ENCODE measurements at places on chromosomes 12 and 14.

- peak; percentile 33 for DNase-seq
Measured at GRCh38 chr12:3661028-3661427, 91.9 kb downstream of the CRACR2A start.

GRCh38 chr14:55349565-55349964 lies 62.1 kb downstream of the ATG14 start:
- DNase-seq = no peak

DNA sequence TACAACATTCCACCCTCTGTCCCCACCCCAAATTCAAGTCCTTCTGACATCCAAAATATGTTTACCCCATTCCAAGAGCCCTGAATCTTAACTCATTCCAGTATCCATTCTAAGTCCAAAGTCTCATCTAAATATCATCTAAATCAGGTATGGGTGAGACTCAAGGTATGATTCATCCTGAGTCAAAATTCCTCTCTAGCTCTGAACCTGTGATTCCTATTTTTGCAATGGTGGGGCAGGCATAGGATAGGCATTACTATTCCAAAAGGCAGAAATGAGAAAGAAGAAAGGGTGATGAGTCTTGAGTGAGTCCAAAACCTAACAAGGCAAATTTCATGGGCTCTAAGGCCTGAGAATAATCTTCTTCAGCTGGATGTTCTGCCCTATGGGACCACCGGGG lies 140.3 kb upstream of the FAR2 start:
- DNase-seq = no peak

DNA sequence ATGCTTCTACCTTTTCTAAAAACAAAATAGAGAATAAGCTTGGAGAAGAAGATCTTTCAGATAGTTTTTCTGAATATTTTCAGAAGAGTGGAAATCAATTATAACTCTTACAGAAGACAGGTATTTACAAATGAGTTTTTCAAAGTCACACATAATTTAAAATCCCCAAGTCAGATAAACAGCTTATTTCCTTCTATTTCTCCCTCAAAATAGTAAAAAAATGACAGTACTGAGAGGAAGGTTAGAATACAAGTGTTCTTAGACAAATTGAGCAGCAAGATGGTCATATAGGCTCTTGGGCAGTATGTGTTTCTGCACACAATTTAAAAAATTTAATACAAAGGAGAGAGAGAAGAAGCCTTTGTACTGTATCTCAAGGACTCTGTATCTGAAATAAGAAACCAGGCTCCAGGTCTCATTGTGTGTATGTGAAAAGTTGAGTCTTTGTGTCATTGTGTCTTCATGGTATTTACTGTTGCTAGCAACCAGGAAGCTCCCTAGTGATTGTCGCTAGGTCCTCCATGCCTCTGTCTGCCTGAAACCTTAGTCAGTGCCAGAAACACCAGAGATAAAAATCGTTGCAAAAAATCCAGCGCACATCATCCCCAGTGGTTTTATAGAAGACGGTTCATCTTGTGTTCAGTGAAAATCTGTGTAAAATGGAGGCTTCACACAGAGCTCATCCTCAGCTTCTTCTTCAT lies 12.9 kb upstream of the TUBA1A start:
- DNase-seq = peak; percentile 10

DNA sequence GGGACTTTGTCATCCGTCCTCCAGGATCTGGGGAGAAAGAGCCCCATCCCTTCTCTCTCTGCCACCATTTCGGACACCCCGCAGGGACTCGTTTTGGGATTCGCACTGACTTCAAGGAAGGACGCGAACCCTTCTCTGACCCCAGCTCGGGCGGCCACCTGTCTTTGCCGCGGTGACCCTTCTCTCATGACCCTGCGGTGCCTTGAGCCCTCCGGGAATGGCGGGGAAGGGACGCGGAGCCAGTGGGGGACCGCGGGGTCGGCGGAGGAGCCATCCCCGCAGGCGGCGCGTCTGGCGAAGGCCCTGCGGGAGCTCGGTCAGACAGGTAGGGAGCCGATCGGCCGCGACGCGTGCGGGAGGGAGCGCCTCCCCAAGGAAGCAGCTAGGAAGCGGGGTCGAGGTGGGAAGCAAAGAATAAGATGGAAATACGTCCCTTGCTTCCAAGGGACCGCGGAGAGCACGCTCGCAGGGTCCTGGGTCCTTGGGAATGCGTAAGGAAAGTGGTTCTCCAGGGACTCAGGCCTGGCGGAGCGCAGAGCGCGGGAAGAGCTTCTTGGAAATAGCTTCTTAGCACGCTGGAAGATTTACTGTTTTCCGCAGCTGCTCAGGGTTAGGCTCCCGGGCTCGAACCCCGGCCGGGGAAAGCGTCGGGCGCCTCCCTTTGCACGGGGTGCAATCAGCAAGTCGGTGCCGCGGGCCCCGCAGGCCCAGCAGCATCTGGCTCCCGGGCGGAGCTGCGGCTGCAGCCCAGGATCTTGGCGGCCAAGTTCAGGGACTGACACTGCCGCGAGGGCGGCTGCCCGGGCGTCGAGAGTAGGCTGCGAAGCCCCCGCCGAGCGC lies 457 bp downstream of the SOCS2 start:
- DNase-seq = no peak

GRCh38 chr12:113905829-113906228 lies 60.3 kb downstream of the RBM19 start:
- DNase-seq = no peak

GRCh38 chr14:68951035-68951797 lies 27.9 kb downstream of the ACTN1 start:
- no peak for DNase-seq

- no peak for DNase-seq
Measured at GRCh38 chr12:34397591-34398365, 375.5 kb downstream of the ALG10 start.

DNA sequence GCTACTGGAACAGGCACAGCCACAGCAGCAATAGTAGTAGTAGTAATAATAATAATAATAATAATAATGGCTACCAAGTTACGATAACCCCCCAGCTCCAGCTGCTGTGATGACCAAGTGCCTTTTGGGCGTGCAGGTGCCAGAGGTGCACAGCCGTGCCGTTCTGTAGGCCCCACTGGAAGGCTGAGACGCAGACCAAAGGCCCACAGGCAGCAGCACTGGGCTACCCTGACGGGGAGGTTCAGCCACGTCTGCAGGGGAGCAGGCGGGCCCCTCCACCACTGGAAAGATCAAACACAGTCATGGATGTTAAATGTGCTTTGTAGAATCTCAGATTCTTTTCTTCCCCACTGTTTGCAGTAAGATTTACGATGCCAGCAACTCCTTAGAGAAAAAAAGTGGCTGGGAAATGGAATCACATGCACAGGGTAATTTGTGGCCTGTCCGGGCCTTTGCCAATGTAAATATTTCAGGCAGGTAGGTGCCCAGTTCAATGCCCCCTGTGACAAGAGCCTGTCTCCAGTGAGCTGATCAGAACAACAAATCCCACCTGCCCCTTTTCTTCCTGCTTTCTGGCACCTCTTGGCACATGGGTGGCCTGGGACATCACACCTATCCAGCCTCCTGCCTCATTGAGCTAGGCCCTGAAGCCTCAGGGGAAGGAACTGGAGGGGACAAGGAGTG lies 32.6 kb downstream of the CCDC85C start:
- DNase-seq = no peak

- no peak for DNase-seq
Measured at GRCh38 chr14:99349721-99350495, 77.9 kb upstream of the BCL11B start.

GRCh38 chr12:15861404-15861803 lies 20.8 kb upstream of the STRAP start:
- no peak for DNase-seq

- DNase-seq = no peak
Measured at GRCh38 chr14:94021001-94021400, 5.1 kb upstream of the OTUB2 start.

- no peak for DNase-seq
Measured at GRCh38 chr12:104263026-104263425, 40.5 kb upstream of the EID3 start.

- no peak for DNase-seq
Measured at GRCh38 chr12:13702381-13702780, 279.0 kb downstream of the GRIN2B start.

DNA sequence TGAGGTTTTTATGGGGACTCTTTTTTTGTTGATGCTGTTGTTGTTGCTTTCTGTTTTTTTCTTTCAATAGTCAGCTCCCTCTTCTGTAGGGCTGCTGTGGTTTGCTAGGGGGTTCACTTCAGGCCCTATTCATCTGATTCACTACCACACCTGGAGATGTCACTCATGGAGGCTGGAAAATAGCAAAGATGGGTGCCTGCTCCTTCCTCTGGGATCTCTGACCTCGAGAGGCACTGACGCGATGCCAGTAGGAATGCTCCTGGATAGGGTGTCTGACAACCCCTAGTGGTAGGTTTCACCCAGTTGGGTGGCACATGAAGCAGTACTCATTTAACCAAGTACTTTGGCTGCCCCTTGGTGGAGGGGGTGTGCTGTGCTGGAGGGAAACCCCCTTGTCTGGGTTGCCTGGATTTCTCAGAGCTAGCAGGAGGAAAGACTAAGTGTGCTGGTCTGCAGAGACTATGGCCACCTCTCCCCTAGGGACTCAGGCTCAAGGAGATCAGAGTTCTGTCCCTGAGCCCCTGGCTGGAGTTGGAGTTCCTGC lies 745.5 kb downstream of the TMTC2 start:
- DNase-seq = no peak
